NCI-H1436 treated with DMSO at 0.1 percent for 48 hours (cell line): ENCODE measurements at places on chromosomes 1 and 21.

DNA sequence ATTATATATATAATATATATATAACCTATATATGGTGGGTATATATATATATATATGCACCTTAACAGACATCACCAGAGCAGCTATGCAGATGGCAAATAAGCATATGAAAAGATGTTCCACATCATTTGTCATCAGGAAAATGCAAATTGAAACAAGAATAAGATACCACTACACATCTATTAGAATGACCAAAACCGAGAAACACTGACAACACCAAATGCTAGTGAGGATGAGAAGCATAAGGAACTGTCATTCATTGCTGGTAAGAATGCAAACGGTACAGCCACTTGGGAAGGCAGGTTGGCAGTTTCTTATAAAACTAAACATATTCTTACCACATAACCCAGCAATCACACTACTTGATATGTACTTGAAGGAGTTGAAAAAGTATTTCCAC lies 219.8 kb upstream of the PRMT6 start:
- no peak for DNase-seq

DNA sequence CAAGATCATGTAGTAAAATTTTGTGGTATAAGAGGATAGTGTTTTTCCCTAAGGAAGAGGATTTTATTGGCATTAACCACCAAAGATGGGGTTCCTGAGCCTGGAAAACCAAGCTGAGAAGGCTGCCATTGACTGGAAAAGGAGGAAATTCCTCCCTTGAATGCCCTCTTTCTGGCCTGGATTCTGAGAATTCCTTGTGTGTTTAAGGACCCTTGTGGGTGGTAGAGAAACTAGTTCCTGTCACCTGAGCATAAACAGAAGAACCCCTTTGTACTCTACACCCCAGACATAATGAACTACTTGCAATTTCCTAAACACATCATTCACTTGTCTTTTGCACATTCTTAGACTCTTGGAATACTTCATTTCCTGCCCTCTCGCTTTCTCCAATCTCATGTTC lies 33.1 kb upstream of the CEP350 start:
- no peak for DNase-seq

- DNase-seq = no peak
Observed at GRCh38 chr1:218034468-218034867, 250.6 kb upstream of the RRP15 start.

DNA sequence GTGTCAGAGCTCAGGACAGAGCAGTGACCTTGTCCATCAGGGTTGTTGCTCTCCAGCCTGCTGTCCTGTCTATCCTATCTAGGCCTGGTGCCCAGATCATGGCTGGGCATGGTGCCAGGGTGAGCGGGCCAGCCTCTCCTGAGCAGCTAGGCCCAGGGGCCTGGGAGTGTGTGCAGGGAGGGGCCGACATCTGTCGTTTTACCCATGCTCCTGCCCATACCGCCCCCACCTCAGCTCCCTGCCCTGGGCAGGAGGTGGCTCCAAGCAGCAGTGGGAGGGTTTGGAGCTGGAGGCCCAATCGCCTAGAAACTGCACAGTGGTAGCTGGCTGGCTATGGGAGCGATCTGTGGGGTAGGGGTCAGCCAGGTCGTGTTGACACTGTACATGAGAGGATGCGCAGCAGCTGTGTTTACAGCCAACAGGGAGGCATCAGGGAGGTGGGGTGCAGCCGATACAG lies 6.5 kb downstream of the INSRR start:
- no peak for DNase-seq

- DNase-seq = no peak
Observed at GRCh38 chr1:183390561-183390960, 27.6 kb downstream of the NMNAT2 start.

DNA sequence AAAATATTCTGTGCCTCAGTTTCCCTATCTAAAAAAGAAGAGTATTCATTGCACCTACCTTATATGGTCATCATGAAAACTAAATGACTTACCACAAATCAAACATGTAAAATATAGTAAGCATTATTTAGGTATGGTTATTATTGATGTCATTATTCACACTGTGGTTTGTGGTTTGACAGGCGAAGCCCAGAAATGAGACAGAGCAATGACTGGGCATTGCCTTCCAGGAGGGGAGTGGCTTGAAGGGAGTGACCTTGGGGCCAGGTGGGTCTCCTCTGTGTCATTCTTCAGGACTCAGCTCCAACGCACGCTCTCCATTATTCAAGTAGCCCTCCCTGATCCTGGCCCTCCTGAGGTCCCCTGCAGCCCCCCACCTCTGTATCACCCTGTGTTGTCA lies 133.7 kb downstream of the DMRTA2 start:
- DNase-seq = no peak

GRCh38 chr1:199102239-199102638 lies 463.4 kb downstream of the PTPRC start:
- no peak for DNase-seq

DNA sequence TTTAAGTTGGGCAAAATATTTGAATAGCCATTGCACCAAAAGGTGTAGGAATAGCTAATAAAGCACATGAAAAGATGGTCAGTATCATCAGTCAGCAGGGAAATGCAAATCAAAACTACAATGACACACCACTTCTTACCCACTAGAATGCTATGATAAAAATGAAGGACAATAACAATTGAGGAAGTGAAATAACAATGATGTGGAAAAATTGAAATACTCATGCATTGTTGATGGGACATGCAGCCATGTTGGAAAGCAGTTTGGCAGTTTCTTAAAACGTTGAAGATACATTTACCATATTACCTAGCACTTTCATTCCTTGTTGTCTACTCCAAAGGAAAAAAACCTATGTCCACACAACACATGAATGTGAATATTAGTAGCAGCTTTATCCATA lies 28.4 kb downstream of the HSD3B1 start:
- no peak for DNase-seq

DNA sequence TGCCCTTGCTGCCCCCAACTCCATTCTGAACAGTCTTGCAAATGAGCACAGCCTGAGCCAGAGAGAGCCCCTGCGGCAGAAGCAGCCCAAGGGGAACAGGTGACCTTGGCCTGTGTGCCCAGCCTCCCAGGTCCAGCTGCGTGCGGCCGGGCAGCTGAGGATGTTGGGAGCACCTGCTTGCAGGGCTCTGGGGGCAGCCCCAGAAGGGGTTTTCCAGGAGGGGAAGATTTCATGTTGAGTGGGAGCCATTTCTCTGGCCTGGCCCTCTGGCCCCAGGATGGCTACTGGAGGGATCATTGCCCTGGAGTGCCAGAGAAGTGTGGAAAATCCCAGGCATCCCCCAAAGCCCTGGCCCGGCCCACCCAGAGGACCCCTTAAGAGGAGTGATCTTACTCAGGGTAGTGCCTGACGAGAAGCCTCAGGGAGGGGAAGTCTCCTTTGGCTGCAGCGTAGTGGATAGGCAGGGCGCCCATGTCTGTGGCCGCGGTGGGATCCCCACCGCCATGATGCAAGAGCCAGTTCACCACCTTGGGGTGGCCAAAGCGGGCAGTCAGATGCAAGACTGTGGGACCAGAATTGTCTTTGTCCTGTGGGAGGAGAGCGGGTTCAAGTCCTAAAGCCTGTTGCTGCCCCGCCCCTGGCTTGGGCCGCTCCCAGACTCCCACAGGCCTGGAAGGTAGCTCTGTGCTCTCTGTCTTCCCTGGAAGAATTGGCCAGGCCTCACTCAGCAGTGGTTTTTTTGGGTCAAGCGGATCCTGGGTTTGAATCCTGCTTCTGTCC lies 20.6 kb upstream of the RNU1-4 start:
- DNase-seq = no peak

DNA sequence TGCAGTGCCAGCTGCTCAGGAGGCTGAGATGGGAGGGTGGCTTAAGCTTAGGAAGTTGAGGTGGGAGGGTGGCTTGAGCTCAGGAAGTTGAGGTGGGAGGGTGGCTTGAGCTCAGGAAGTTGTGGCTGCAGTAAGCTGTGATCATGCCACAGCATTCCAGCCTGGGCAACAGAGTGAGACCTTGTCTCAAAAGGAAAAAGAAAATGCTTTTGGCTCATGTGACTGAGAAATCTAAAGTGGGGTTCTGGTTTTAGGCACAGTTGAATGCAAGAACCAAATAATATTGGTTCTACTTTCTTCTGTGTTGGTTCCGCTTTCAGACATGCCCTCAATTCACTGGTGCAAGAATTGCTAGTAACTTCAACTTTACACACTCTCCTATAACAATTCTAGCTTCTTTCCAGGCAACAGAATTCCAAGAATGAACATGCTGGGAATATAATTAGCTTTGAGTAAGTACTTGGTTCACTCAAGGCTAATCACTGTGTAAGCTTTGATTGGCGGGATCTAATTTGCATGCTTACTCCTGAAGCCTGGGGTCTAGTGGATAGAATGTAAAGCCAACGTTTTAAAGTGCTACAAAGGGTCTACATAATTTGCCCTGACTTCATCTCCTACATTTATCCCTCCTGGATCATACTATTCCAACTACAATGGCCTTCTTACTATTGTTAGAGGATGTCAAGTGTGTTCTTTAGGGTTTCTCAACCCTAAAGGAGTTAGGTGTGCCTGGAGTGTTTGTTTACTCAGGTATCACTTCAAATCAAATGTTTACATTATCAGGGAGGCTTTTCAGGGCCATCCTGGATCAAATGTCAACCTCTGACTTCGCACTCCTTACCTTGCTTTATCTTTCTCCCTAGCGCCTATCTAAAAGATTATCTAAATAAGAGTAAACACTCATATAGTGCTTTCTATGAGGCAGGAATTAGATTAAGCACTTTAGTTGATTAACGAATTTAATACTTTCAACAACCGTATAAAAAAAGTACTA lies 115.1 kb downstream of the SLC16A1 start:
- DNase-seq = no peak

DNA sequence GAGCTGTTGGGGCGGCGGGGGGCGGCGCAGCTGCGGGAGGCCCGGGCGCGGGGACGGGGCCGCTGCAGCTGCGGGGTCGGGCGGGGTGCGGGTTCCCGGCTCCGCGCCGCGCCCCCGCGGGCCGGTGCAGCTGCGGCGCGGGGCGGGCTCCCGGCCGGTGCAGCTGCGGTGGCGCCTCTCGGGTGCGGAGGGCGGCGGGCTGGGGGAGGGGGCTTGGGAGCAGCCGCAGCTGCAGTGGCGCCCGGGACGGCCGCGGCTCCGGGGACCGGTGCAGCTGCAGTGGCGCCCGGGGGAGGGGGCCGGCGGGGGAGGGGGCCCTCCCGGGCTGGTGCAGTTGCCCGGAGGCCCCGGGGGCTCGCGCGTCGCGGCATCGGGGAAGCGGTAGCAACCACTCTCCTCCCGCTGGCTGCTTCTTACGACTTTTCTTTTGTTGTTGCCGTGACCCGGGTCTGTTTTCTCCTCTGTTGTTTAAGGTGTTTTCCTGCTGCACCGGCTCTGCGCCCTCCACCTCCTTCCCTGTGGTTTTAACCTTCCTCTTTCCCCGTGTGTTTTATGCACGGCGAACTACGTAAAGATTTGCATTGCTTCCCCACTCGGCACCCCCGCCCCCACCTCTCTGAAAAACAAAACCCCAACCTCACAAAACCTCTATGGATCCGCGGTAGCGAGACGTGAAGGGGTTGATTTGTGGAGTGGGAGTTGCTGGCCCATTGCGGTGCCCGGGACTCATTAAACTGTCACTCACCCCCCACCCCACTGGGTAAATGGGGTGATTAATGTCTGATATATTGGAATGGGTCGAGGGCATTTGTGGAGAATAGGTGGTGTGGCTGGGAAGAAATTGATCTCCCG lies 1.7 kb upstream of the ZBTB18 start:
- DNase-seq = no peak

DNA sequence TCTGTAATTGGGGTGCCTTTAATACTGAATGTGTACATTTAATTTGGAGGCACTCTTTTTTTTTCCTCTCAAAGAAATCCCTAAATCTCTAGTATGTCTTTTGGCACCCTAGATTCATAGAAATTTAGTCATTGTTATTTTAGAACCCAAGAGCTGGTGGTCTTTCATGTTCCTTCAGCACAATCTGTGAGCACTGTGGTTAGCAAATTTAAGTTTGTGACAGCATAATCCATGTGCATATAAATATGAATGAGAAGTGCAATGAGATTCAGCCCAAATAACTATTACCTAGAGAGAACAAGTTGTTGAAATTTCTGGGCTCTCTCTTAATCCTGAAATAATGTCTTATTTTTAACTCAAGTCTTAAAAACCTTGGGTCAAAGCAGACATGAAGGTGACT lies 4.5 kb downstream of the PPP1R8 start:
- no peak for DNase-seq

DNA sequence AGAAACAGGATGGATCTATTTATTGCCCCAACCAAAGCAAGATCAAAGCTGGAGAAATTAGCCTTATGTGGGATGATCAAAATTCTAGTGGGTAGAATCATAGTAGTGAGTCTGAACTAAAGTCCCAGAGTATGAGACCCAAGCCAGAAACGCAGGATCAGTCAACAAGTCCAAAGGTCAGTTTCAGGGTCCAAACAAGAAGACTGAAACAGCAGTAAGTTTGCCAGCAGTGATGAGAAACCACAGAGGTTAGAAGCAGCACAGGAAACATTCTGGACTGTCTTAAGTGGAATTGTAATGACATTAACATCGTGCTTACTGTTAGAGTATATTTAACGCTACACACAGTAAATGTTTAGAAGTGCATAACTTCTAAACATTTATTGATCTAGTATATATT lies 251.0 kb downstream of the LRRIQ3 start:
- DNase-seq = no peak

DNA sequence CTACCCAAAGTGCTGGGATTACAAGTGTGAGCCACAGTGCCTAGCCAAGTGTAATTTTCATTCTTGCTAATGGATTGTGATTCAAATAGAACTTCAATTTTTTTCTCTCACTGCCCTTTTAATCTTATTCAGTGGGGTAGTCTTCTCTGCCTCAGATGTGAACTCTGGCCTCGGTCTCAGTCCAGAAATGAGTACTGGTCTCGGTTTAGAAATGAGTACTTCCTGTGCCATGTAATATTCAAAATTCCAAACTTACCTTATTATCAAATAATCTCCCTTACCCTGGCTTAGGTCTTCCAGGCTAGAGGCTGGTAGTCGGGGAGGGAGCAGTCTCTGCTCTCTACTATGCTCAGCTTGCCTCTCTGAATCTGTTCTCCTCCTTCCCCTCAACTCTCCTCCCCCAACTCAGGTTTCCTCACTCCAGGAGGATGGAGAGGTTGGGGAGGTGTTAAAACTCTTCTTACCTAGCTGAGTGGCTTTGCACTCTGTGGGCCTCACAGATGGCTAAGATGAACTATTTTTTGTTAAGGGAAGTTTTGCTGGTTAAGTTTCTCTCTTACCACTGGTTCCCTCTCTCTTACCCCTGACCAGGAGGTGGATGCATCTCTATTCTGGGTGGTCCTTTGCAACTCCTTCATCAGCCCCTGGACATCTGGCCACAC lies 4.8 kb upstream of the SLAMF9 start:
- no peak for DNase-seq

- no peak for DNase-seq
Observed at GRCh38 chr1:170670802-170671628, 7.1 kb downstream of the PRRX1 start.

- no peak for DNase-seq
Observed at GRCh38 chr1:1298861-1299685, 8.7 kb downstream of the ACAP3 start.

- no peak for DNase-seq
Observed at GRCh38 chr21:41219498-41220207, 51.7 kb downstream of the BACE2 start.

GRCh38 chr1:21149430-21149854 lies 27.3 kb downstream of the EIF4G3 start:
- DNase-seq = no peak

GRCh38 chr21:42535602-42536171 lies 22.0 kb downstream of the SLC37A1 start:
- DNase-seq = no peak
